Ovary (tissue), 10 donors: ENCODE measurements at places on chromosomes 1 and 21. TPM values are rescaled to one million over a fixed set of nuclear protein-coding genes. Genes with fewer than 3 reads are reported as not detected.

Gene C1orf226
- total RNA-seq, result 1.3 TPM

Gene CAMK1G
- 10.3 TPM for total RNA-seq

Gene PCNT
- total RNA-seq, result 18.0 TPM

Gene CLEC20A
- total RNA-seq, result not detected

Gene NBPF6
- not detected for total RNA-seq

Gene FMO5
- 2.8 TPM for total RNA-seq

Gene CFH
- total RNA-seq, result 166 TPM

Gene ERICH3
- 0.20 TPM for total RNA-seq

Gene FRRS1
- 10.4 TPM for total RNA-seq

Gene ROR1
- total RNA-seq, result 20.3 TPM

Gene HES2
- 0.62 TPM for total RNA-seq

Gene EXO5
- total RNA-seq, result 3.7 TPM

DNA sequence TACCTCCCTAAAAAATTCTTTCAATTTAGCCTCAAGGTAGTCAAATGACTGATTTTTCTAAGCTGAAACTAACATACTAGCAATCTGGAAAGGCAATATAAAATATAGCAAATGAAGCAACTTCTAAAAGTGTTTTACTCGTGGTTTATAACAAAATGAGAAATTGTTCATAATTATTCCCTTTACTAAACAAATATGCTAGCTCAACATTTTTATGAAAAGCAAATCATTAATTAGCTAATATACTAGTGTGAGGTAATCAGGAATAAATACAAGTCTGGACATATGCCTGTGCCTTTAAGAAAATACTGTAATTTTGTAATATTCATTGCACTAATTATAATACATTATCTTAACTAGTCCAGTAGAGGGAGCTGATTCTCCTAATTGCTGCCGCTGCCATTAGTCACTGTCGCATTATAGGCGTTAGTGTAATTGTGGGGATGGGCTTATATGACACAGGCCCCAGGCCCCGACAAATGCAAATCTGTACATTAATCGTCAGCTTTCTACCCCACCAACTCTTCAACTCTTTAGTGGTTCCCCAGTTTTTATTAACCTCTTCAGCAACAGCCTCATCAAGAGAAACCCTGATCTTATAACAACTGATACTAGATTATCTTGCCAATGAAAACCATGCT lies 160.9 kb downstream of the GABPA start:
- no peak for DNase-seq
- H3K4me3 ChIP-seq, result no peak overlapping the region
- peaks cover 3% of the 10 kb centered on the region for H3K4me1 ChIP-seq
- no peaks in the 10 kb centered on the region for H3K36me3 ChIP-seq

DNA sequence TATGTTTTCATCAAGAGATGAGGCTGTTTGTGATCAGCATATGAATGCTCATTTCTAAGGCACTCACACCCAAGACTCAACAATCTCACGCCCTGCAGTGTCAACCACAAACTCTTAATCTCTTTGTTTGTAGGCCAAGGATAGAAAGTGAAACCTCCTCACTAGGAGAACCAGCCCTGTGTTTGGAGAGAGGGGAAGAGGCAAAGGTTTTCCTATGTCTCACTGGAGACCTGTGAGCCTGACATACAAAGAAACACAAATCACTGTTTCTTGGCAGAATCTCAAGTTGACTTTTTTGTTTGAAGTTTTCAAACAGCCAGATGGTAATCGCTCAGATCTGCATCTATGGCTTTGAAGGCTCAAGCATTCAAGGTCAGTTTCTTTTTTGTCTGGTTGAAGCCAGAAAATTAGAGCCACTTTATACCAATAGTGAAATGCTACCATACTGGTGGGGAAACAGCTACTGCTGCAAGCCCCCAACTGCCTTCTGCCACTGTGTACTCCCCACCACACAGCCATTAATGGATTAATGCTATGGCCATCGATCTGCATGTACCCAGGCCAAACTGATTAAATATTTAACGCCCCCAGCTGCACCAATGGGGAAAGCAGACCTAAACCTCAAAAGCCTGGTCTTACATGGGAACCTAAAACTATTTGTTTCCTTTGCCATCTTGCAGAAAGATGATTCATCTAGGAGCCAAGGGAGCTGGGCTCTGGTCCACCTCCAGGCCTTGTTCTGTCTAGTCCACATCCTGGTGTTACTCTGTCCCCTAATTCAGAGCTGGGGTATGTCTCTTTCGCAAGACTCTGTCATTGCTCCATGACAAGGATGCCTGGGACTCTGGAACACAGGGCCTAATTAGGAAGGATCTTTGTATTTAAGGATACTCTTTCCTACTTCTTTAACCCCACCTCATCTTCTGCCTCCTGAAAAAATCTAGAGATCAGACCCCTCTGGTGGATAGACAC lies 16.3 kb downstream of the PDZK1 start:
- H3K36me3 ChIP-seq, result no peaks in the 10 kb centered on the region
- no peak overlapping the region for H3K4me3 ChIP-seq
- H3K4me1 ChIP-seq, result no peaks in the 10 kb centered on the region
- no peaks in the 10 kb centered on the region for H3K27me3 ChIP-seq
- H3K27ac ChIP-seq, result no peak overlapping the region

DNA sequence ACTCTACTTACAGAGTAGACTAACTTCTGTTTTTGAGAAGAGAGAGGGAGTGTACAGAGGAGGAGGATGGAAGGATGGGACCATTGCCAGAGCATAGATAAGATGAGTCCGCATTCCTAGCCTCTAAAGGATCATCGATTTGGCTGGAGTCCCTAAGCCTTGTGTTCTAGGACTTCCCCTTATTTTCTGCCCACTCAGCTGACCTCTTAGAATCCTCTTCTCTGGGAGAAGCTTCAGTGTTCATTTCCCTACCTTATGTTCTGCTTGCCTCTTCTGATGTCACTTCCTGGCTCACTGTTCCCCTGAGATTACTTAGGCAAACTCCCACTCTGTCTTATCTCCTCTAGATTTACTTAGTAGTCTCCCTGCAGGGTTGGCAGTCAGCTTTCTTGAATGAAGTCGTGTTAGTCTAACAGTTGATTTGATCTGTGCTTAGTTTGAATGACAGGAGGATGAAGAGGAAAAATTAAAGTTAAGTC lies 156.7 kb downstream of the SYT2 start:
- H3K36me3 ChIP-seq, result no peaks in the 10 kb centered on the region
- H3K27ac ChIP-seq, result no peak overlapping the region
- no peaks in the 10 kb centered on the region for H3K27me3 ChIP-seq
- H3K4me3 ChIP-seq, result no peak overlapping the region
- peaks cover 21% of the 10 kb centered on the region for H3K4me1 ChIP-seq
- DNase-seq, result no peak

GRCh38 chr1:5151511-5151910 lies 497.1 kb downstream of the AJAP1 start:
- no peaks in the 10 kb centered on the region for H3K36me3 ChIP-seq
- H3K27ac ChIP-seq, result no peak overlapping the region
- H3K4me3 ChIP-seq, result no peak overlapping the region
- H3K27me3 ChIP-seq, result no peaks in the 10 kb centered on the region

DNA sequence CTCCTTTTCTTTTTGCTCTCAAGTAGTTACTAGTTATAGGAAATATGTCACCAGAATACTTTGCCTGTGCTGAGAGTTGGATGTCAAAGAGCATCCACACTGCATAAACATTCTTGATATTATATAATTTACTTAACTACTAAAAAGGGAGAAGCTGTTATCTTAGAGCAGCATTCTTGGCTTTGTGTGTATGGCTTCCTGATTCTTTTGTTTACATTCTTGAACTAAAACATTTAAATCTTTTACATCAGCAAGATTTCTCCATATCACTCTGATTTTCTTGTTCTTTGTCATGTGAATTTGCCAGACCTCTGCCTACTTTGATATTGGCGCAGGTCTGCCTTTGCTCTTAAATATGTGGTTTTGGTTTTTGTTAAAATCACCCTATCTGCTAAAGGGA lies 48.8 kb downstream of the SUCO start:
- H3K27me3 ChIP-seq, result no peaks in the 10 kb centered on the region
- no peak overlapping the region for H3K27ac ChIP-seq
- H3K4me1 ChIP-seq, result no peaks in the 10 kb centered on the region
- DNase-seq, result no peak

DNA sequence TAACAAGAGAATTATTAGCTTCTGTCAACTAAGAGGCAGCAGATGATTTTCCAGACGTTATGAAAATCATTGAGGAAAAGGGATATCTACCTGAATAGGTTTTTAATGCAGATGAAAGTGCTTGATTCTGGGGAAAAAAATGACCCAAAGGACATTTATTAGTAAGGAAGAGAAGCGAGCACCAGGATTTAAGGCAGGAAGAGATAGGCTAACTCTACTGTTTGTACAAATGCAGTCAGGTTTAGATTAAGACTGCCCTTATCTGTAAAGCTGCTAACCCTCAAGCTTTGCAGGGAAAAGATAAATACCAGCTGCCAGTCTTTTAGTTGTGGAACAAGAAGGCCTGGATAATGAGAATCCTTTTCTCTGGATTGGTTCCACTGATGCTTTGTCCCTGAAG lies 33.0 kb upstream of the LRIG2 start:
- DNase-seq, result no peak
- H3K27me3 ChIP-seq, result no peaks in the 10 kb centered on the region
- H3K27ac ChIP-seq, result no peak overlapping the region
- H3K4me1 ChIP-seq, result no peaks in the 10 kb centered on the region

DNA sequence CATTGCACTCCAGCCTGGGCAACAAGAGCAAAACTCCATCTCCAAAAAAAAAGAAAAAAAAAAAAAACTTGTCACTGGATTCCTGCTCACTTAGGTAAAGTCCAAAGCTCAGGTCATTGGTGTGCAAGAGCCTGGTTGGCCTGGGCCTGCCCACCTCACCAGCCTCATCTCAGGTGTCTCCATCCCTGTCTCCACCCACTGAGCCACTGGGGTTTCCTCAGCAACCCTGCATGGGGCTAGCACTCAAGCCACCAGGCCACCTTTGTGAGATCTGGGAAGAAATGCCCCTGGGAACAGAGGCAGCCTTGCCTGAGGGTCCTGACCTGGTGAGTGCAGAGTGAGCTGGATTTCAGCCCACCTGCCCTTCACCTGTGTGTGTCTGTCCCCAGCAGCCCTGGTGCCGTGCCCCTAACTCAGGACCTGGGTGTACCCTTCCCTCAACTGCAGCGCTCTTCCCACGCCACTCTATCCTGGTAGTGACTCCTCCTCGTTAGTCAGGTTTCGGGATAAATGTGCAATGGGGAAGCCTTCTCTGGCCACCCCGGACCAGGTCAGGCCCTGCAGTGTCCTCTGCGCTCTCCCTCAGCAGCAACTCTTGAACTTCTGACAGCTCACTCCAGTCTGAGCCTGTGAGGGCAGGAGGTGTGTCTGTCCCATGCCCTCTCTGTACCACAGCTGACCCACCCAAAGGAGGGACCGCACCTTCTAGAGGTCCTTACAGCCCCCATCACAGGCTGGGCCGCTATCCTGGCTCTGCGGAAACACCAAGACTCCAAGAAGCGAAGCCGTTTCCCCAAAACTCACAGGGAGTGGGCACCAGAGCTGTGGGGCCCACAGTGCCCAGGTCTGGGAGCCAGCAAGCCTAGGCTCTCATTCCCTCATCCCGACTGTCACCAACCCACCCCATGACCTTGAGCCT lies 3.3 kb downstream of the PDZK1IP1 start:
- H3K4me1 ChIP-seq, result peaks cover 5% of the 10 kb centered on the region
- no peak overlapping the region for H3K27ac ChIP-seq
- no peak for DNase-seq
- H3K27me3 ChIP-seq, result no peaks in the 10 kb centered on the region

DNA sequence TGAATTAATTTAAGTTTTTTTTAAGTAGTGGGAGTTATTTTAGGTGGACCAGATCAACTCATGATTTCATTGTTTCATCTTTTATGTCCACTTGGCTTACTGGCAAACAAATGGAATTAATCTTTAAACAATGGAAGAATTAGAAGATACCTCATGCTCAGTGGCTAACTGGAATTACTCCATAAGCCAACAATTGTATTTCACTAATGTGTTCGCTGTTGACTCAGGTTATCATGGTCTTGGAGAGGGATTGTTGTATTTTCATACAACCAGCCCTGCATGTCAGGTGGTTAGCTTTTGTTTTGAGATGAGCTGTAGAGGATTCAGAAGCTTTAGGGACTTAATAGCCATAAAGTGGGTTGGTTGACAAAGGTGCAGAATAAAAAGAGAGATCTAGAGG lies 57.2 kb upstream of the HMCN1 start:
- H3K36me3 ChIP-seq, result no peaks in the 10 kb centered on the region
- H3K27ac ChIP-seq, result no peak overlapping the region
- no peak for DNase-seq
- no peaks in the 10 kb centered on the region for H3K27me3 ChIP-seq
- H3K4me3 ChIP-seq, result no peak overlapping the region
- no peaks in the 10 kb centered on the region for H3K4me1 ChIP-seq

DNA sequence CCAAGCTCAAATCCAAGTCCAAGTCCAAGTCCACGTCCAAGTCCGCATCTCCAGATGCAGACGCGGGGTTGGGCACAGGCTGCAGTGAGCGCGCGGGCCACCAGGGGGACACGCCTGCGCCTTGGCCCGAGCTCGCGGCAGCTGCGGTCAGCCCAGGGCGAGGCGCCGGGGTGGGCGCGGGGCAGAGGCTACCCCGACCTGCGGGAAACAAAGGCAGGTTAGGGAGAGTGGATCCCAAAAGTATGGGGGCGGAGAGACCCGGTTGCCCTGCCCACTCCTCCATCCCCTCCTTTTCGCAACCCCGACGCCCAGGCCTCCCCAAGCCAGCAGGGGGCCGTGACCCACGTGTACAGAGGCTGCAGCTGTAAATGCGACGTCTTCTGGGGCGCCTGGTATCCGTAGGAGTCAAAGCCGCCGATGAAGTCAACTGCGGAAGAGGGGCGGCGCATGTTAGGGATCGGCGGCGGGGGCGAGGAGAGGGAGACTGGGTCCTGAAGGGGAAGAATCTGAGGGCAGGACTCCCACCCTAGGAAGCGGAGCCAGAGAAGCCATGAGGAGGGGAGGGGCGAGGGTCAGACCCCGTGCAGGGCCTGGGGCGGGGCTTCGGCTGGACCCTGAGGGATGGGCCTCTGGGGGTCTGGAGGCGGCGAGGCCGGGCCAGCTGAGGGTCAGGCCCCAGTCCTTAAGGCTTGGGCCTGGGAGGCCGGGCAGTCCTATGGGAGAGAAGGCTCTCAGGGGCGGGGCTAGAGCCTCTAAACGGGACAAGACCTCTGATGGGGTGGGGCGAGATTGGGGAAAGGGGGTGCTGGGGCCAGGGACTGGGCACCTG lies 58.0 kb downstream of the NKAIN1 start:
- H3K27me3 ChIP-seq, result no peaks in the 10 kb centered on the region
- H3K4me1 ChIP-seq, result no peaks in the 10 kb centered on the region
- no peaks in the 10 kb centered on the region for H3K36me3 ChIP-seq
- no peak overlapping the region for H3K27ac ChIP-seq

GRCh38 chr1:24177161-24177560 lies 9.9 kb downstream of the IFNLR1 start:
- H3K27me3 ChIP-seq, result no peaks in the 10 kb centered on the region
- no peak overlapping the region for H3K27ac ChIP-seq
- no peak for DNase-seq
- no peaks in the 10 kb centered on the region for H3K36me3 ChIP-seq
- H3K4me3 ChIP-seq, result no peak overlapping the region

GRCh38 chr1:231138236-231138635 lies 23.6 kb upstream of the TRIM67 start:
- H3K4me1 ChIP-seq, result no peaks in the 10 kb centered on the region
- no peak overlapping the region for H3K27ac ChIP-seq
- H3K27me3 ChIP-seq, result no peaks in the 10 kb centered on the region
- H3K36me3 ChIP-seq, result no peaks in the 10 kb centered on the region

GRCh38 chr1:111407301-111407700 lies 20.2 kb downstream of the OVGP1 start:
- H3K36me3 ChIP-seq, result no peaks in the 10 kb centered on the region
- DNase-seq, result no peak
- H3K27me3 ChIP-seq, result no peaks in the 10 kb centered on the region
